Brain microvascular endothelial cell (primary cell): ENCODE measurements at places on chromosomes 3 and 15.

- no peak for DNase-seq
Measured at GRCh38 chr3:127156338-127157050, 36.4 kb upstream of the PRR23E start.

DNA sequence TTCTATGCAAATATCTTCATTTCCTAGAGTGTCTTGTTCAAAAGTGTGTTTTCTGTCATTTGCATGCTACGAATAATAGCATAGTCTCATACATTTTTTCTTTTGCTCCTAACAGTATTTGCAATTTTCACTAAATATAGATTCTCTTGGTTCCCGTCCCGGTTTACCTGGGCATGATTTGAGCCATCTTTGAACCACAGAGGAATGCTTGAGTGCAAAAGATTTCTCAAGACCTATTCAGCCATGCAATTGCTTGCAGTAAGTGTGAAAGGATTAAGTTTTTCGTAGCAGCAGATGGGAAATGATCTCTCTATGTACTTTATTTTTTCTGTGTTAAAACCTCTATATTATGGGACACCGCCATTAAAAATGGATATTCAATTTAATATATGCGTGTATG is 733.0 kb downstream of the ZPLD1 start:
- no peak for DNase-seq

GRCh38 chr3:135085652-135086436 is 290.8 kb downstream of the EPHB1 start:
- no peak for DNase-seq

DNA sequence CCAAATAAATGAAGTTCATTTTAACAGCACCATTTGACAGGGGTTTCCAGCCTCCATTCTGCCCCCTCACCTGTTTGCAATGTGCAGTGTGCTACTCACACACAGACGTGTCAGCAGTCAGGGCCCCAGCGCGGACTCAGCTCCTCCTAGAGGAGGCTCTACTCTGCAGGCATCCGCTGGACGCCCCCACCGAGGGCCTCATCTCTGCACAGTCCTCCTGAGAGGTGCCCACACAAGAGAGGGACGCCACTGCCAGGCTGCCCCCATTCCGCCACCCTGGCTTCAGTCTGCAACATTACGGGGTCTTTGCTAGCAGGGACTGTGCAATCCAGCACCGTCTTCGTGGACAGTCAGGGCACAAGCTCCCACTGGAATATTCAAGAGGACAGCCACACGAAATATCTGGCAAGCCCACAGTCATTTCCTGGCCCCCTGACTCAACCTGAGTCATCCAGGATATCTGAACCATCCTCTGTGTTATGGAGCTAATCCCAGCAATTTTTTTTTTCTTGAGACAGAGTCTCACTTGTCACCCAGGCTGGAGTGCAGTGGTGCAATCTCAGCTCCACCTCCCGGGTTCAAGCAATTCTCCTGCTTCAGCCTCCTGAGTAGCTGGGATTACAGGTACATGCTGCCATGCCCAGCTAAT is 255.0 kb downstream of the OCA2 start:
- peak; percentile 63 for DNase-seq

DNA sequence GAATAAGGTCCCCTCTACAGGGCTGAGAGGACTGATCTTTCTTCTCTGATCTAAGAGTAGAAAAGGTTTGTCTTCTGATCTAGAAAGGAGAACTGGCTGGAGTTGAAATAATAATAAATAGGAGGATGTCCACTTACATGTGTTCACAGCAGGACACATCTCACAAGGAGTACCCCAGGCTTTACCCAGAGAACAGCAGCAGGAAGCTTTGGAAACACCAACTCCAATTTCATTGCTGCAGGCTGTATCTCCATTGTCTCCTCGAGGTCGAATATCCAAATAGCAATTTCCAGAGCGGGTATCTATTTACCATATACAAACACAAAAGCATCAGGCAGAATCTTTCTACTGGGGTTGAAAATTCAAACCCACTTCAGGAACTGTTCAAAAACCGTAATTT is 136.6 kb downstream of the DUT start:
- no peak for DNase-seq

GRCh38 chr3:119507404-119507803 is 9.1 kb downstream of the TIMMDC1 start:
- DNase-seq: no peak
